ENCODE measurements at places on chromosomes 12 and 14.

DNA sequence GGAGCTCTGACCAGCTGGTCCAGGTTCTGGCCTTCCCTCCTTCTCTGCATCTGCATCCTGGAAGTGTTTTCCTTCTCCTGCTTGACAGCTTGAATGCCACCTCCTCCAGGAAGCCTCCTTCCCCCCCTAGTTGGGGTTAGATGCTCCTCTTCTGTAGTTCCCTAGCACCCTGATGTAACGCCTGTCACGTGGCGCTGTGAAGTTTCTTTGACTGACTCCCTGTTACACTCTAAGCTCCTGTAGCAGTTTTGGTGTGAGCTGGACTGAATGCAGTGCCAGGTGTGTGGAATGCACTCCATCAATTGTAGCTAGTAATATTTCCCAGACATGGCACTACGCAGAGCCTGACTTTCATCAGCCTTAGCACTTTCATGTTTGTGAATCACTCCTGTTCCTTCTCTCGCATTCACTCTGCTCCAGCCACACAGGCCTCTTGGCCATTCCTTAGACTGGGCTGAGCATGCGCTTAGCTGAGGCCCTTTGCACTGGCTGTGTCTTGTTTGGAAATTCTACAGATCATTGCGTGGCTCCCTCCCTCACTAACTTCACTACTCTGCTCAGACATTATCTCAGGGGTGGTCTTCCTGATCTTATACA lies 2.1 kb upstream of the FAIM2 start:
- DNase-seq = no peak

DNA sequence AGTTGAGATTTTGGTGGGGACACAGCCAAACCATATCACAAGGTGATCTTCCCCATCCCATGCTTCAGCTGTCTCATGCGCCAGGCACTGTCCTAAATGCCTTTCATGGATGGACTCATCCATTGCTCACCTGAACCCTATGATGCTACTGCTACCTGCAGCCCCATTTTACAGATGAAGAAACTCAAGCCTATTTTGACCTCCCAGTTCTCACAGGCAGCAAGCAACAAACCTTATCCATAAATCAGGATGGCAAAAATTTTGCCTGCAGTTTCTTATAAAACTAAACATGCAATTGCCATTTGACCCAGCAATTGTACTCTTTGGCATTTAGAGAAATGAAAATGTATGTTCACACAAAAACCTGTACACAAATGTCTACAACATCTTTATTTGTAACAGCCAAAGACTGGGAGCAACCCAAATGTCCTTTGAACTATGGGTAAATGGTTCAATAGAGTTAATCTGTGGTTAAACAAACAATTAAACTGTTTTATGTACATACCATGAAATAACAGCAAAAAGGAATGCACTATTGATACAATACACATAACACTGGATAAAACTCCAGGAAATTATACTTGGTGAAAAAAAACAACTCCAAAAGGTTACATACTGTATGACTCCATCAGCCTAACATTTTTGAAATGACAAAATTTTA lies 2.6 kb downstream of the NT5DC3 start:
- DNase-seq = no peak

GRCh38 chr14:68016255-68016914 lies 196.8 kb downstream of the RAD51B start:
- DNase-seq = no peak

DNA sequence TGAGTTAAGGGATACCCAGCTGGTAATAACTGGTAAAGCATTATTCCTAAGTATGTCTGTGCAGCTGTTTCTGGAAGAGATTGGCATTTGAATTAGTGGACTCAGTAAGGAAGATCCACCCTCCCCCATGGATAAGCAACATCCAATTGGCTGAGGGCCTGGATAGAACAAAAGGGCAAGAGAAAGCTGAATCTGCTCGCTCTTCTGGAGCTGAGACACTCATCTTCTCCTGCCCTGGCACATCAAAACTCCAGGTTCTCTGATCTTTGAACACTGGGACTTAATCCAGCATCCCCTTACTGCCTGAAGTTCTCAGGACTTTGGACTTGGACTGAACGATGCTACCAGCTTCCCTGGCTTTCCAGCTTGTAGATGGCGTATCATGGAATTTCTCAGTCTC lies 63.1 kb upstream of the CNOT2 start:
- no peak for DNase-seq

GRCh38 chr14:103033681-103034096 lies 23.7 kb downstream of the CDC42BPB start:
- DNase-seq = no peak

- no peak for DNase-seq
Measured at GRCh38 chr14:49982501-49982951, 89.6 kb downstream of the ARF6 start.

DNA sequence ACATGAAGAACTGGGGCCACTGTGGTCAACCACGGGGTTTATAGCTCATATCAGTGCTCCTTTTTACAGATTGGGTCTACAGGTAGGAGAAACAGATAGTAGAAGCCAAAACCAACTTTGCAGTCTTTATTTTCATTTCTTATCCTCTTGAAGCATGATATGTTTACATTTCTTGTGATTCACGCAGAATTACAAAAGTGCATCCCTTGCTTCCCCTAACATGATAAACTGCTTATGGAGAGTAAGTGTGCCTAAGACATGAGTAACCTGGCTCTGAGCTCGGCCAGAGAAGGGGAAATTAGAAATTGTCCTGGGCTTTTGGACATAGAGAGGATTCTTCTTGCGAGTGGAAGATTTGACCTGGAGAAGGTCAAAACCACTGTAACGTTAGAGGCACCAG lies 18.4 kb downstream of the PWP1 start:
- DNase-seq = no peak

DNA sequence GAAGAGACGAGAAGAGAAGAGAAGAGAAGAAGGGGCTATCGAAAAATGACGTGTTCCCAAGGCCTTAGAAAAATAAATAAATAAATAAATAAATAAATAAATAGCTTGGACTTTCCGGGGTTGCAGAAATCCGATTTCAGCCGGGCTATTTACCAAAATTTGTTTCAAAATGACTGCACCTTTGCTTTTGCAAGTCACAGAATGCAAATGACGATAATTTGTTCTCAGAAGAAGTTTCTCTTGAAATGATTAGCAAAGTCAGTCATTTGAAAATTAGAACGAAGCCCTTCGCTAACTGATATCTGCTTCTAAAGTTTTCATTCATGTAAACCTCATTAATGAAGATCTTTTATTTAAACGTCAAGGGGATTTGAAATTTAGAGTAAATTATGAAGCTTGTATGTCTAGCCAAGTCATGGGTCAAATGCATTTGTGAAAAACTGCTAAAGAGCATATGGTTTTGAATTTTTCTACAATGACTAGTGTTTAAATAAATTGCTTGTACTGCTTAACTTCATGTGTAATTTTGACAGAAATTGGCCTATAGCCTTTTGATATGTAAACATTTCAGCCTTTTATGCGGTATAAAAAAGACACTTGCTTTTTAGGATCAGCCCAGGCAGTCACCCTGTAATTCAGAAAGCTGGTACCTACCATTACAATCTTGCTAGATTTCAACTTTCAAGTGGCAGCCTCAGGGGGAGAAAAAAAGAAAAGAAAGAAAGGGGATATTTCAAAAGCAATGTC lies 4.6 kb upstream of the GSC start:
- no peak for DNase-seq

DNA sequence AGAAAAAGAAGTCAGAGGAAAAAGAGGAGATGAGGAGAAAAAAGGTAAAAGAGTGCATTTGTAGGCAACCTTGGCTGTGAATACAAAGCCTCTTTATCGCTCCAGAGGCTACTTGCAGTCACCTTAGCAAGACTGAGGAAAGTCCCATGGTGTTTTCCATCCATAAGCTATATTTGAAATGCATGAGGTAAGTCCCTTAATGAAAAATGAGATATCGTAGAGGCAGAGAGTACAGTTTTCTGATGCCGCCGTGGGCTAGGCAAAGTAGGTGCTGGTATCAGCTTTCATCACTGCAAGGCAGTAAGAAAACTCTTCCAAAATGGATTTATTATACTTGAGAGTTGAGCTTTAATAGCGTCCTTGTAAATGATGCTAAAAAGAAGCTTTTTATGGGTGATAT lies 186.8 kb downstream of the ASCL1 start:
- DNase-seq = no peak

DNA sequence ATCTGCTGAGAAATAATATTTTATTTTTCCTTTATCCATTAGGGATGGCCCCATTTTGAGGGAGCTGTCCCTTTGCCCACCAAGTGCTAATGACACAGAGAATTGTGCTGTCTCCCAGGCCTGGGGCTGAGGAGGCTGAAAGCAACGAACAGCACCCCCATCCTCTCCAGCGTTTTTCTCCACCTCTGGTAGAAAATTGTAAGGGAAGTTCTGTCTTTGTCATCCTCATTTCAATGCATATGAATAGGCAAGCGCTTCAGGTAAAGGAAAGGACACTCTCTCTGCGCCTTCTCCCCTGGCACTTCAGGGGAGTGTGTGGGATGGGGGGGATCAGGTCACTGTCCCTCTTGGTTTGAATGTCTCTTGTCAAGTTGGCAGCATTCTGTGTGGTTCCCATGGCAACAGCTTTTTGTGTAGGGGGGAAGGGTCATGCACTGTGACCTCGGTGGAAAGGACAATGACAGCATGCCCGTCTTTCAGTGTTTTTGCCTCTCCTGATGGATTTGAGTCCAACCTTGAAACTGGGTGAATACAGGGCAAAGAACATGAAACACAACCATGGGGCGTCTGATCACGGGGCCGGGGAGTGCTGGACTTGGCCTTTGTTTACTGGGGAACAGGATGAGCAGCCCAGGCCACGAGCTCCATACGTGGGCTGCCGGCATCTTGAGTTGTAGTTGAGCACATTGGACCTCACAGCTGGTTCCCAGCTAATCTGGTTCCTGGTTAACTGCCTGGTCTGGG lies 230.2 kb downstream of the VRK1 start:
- DNase-seq = no peak

DNA sequence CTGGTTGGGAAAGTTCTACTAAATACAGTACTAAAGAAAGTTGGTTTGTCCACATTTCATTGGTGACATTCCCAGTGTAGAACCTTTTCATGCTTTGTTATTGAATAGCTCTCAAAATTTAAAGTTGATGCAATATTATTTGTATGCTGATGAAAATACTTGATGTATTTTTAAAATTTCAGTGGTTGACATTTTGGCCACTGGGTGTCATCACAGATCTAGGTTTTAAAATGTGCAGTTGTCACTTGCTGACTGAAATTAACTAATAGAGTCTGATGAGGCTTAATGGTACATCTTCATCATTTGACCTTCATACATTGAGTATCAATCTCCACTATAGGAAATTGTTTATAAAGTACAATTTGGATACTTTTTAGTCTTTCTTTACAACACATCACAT lies 37.1 kb downstream of the CMAS start:
- no peak for DNase-seq
